Choroid plexus epithelial cell (primary cell): ENCODE measurements at places on chromosomes 3 and 15.

DNA sequence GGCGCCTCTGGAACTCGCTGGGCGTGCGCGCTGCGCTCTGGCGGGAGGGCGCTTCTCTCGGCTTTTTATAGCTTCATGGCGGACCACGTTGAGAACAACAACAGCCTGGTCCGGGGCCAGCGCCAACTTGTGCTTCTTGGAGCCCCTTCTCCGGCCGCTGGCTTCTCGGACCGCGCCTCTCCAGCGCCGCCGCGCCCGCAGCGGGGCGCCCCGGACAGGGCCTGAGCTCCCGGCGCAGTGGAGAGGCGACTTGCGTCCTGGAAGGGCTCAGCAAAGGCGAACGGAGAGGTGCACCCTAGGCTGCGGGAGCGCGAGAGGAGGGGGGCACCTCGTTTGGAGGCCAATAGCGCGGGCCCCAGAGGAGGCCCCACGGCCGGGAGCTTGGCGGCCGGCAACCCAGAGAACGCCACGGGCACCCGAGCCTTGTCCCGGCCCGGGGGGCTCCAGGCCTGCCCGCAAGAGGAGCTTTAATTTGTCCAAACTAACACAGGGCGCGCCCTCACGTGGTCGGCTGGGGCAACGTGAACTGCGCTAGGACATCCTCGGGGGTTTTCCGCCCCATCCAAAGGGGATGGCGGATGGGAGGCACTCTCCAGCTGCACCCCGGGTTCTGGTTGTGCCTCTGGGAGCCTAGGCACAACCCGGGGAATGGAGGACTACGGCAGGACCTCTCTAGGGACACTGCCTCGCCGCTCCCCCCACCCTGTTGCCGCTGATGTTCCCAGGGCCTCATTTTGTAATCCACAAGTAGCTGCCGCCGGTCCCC is 37.8 kb downstream of the HMCES start:
- peak; percentile 88 for DNase-seq

- DNase-seq: no peak
Observed at GRCh38 chr3:100437721-100438622, 36.6 kb downstream of the LNP1 start.

GRCh38 chr3:9400616-9401015 is 3.2 kb downstream of the SETD5 start:
- DNase-seq: no peak

DNA sequence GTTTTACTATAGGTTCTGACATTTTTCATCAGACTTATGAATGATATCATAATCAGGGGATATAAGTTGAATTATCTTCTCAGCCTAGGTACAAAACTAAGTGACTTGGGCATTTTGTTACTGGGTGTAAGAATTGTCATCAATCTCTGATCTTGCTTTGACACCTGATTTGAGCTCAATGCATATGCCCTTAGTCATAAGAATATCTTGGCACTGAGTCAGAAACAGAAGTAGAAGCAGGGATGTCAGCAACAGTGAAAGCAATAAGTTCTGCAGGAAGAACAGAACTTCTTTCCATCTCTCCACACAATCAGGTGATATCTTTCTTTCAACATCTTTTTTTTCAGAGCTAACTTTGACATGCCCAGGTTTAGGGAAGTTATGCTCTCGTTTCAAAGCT is 14.6 kb downstream of the SLITRK3 start:
- no peak for DNase-seq

GRCh38 chr3:45552031-45552793 is 42.3 kb upstream of the LIMD1 start:
- no peak for DNase-seq

- DNase-seq: no peak
Observed at GRCh38 chr15:27324886-27325615, 354.1 kb downstream of the GABRG3 start.

DNA sequence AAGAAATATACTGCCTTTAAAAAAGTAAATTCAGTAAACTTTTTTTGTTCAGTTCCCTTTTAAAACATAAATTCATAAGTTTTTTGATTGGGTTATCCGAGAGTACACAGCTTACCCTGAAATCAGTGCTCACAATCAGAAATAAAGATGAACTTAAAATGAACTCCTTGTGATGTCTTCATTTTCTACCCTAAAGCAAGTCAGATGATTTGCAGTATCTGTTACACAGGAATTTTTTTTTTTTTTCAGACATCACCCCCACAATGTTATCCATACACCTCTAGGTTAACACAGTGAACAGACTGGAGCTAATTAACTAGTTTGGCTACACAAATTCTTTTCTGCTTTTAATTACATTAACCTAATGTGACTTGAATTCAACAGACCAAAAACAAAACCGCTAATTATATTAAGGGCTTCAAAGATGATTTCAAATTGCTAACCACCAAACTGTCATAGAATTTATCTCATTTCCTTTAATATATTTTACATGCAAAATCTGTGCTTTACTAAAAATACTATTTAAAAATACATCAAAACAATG is 1042.0 kb downstream of the ROBO1 start:
- DNase-seq: peak; percentile 56

DNA sequence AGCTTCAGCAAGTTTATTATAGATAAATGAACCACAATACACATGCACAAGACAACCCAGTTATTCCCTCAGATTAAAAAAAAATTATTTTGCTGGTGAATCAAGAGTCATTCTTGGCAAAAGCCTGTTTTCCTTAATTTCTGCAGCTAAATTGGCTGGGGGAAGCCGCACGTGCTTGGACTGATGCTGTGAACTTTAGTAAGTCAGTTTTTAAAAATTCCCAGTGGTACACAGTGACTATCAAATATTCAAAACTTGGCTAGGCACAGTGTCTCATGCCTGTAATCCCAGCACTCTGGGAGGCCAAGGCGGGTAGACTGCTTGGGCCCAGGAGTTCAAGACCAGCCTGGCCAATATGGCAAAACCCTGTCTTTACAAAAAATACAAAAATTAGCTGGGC is 23.9 kb downstream of the EHD4 start:
- DNase-seq: no peak

GRCh38 chr3:17910922-17911321 is 168.5 kb upstream of the TBC1D5 start:
- DNase-seq: no peak

DNA sequence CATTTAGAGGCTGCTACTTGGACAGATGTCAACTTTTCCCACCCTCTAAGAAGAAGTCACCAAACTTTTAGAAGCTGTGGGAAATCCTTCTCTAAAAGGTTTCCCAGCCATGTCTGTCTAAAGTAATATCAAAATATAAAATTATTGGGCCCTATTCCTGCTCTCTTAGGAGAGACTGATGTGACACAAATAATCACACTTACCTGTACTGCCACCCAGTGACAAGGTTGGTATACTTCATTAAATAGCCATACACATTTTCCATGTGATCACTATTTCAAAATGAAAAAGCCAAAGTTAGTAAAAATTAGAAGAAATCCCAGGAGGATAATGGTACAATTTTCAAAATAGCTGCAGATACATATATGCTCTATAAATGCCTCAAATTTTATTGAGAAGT is 12.6 kb downstream of the OSBPL11 start:
- peak; percentile 39 for DNase-seq

- no peak for DNase-seq
Observed at GRCh38 chr15:29914511-29914926, 92.3 kb upstream of the TJP1 start.

- no peak for DNase-seq
Observed at GRCh38 chr3:127237835-127238234, 44.9 kb downstream of the PRR23E start.

DNA sequence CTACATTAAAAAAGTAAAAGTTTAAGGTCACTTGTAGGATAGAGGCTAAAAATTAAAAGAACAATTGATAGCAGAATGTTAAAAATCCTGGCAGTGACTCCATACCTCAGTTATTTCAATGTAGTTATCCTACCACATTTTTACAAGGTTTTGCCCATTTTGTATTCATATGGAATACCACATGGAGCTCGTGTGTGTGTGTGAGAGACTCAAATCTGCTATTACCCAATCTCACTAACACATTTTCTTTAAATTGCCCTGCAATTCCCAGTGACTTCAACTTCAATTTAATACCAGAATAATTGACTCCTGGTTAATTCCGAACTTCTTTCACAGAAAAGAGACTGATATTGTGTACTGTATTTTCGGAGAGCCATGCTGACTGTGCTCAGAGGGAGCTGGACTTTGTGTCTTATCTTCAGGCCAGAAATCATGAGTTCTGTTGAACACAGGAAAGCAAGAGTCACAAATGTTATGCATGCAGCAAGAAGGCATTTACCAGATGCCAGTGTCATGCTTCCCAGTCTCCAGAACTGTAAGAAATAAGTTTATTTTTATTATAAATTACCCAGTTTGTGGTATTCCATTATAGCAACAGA is 529.0 kb upstream of the NECTIN3 start:
- peak; percentile 27 for DNase-seq

GRCh38 chr15:90812958-90813265 is 55.5 kb upstream of the FURIN start:
- DNase-seq: no peak

DNA sequence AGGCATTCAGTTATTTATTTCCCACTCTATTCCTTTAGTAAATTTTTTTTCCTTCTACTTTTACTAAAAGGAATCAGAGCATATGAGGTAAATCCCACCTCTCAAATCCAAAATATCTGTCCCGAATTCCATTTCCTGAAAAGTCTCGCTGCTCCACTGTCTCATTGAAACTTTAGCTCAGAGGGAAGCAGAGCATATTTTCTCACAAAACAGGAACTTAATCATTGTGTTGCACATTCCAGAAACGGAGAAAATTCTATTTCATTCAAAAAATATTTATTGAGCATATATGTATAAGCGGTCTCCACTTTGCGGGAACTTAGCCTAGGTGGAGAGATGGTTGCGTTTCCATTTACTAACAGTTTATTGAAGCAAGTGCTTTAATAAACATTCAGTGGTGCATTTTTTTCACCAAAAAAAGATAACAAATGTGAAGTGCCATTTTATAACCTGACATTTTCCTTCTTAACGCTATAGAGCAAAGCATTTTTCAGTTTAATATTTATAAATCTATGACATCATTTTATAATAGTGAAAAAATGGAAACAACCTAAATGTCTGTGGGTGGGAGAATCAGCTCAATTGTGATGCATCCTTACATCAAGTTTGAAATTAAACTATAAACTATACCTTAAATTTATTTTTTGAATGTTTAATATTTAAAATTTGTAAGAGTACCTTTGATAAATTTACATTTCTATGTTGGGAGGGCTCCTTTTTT is 67.2 kb upstream of the CSTA start:
- no peak for DNase-seq

GRCh38 chr15:94296717-94297116 is 65.4 kb downstream of the MCTP2 start:
- DNase-seq: no peak

DNA sequence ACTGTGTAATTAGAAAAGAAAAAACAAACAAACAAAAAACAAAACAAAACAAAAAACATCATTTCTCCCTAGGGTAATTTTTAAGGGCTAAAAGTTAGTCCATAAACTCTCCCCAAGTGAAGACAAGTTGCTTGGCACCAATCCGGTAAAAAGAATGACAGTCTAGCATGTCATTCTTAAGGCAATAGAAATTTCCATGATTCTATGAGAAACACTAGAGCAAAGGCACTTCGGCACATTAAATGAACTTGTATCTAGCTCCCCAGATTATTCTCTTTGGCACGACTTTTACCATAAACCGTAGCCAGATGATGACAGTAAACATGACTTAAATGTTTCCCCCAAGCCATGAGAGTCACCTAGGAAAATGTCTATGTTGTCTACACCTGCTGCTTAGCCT is 10.1 kb downstream of the COL8A1 start:
- no peak for DNase-seq

DNA sequence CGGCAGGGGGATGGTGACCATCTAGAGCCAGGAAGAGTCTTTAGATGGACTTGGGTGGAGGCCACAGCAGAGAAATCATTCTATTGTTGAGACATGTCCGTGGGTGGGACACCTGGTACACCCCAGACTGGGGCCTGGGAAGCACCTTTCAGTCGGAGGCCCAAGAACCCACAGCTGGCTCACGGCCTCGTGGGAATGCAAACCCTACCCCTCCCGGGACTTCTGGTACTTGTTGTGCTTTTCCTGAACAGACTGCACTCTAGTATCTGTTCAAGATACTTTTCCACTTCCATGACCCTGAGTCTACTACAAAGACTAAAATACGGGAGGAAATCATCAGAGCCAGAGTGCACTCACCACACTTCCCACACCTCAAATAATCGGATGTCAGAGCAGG is 60.7 kb downstream of the BDH1 start:
- DNase-seq: no peak

DNA sequence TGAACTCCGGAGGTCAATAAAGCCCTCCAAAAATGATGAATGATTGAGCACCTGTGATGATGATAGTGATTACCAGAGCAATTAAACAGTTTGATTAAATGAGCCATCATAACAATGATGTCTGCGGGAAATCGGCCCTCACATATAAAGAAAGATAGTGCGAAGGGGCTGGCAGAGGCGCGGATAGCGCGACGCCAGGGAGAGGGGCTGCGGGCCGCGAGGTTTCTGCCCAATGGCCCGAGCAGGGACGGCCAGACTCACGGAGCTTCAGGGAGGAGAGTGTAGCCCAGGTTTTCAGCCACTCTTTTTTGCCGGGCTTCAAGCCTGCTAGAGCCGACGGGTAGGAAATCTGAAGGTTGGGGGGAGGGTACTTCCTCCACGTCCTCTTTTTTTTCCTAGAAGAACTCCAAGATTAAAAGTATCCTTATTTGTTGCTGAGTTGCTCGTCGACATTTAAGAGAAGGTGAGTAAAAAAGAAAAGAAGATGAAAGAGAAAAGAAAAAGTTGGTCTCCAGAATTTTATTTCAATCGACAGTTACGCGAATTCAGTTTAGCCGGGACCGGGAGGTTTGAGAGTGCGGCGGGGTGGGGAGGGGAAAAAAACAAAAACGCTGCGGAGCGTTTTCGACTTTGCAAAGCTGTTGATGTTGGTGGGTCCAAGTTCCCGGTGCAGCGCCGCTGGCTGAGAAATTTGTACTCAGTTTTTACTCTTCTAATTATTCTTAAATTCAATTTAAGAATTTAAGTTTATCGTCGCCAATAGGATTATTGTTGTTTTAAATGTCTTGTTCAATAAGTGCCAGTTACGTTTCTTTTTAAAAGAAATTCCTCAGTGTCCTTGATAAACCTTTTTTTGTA is 2.2 kb upstream of the MEIS2 start:
- no peak for DNase-seq

- DNase-seq: peak; percentile 75
Observed at GRCh38 chr15:41917767-41918430, 24.0 kb upstream of the SPTBN5 start.

- DNase-seq: no peak
Observed at GRCh38 chr3:158217992-158218391, 108.1 kb downstream of the RSRC1 start.

DNA sequence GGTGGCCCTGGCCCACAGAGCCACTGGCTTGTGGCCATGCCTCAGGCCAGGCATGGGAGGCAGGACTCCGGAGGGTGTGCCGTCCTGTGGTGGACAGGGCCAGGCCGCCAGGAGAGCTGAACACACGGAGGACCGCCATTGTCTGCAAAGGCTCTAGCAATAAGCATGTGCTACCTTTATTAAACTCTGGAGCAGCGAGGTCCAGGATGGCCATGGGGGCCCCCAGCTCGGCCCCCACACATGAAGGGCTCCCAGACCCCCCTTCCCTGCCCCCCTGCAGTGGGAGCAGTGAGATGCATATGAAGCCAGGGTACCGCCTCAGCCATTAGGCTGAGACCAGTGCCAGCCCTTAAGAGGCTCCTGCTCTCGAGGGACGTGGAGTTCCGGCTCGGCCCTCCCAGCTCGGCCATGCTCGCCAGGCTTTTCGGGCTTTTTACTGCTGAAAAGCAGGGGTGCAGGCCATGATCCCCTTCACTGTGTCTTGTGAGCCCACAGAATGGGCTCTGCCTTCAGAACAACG is 2.7 kb downstream of the AMIGO3 start:
- DNase-seq: no peak
